GM23248 (cell line): ENCODE measurements at places on chromosomes 12 and 14. TPM values are rescaled to one million over a fixed set of nuclear protein-coding genes. Genes with fewer than 3 reads are reported as not detected.

The CCDC175 gene
- not detected in 2 replicates for total RNA-seq

The BDKRB2 gene
- 14.4 and 15.8 TPM in 2 replicates for total RNA-seq

The ACOT4 gene
- 0.38 and 1.5 TPM in 2 replicates for total RNA-seq

The MYO1H gene
- total RNA-seq = not detected in 2 replicates

The LYZ gene
- total RNA-seq = not detected in 2 replicates

The LTB4R2 gene
- total RNA-seq = 3.5 and 6.8 TPM in 2 replicates

The C12orf54 gene
- total RNA-seq = not detected in 2 replicates

The SLC25A47 gene
- not detected in 2 replicates for total RNA-seq

The SLCO1B1 gene
- total RNA-seq = not detected in 2 replicates

The RXYLT1 gene
- total RNA-seq = 12.1 and 19.9 TPM in 2 replicates
